ENCODE measurements at places on chromosomes 4 and X.

DNA sequence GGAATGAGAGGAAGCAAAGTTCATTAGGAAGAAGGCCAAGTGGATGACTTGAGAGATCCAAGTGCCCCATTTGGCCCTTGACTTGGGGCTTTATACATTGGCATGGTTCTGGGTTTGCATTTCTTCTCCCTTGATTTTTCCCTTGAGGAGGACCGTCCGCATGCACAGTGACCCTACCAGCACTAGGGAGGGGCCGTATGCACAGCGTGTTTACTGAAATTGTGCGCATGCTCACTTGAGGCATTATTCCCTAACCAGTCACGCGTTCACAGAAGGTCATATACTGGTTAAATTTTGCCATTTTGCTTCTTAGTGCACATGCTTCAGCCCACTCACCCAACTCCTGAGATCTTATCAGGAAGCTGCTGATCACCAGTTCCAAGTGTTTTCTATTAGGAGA lies 35.1 kb downstream of the PAGE2 start:
- no peak for DNase-seq

DNA sequence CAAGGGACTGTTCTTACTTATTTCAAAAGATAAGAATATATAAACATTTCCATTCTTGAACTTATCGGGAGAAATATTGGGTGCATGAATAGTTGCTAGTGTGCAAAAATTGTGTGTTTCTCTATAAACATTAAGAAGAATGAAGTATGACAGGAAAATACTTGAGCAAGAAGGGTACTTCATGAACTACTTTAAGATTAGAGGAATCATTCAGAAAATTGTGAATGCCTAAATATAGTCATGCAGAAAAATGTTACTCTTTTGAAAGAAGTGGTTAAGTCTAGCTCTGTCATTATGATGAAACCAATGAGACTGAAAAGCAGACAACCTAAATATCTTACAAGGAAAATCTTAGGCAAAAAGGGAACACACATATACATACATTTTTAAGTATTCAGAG lies 207.8 kb upstream of the PCDH18 start:
- no peak for DNase-seq

DNA sequence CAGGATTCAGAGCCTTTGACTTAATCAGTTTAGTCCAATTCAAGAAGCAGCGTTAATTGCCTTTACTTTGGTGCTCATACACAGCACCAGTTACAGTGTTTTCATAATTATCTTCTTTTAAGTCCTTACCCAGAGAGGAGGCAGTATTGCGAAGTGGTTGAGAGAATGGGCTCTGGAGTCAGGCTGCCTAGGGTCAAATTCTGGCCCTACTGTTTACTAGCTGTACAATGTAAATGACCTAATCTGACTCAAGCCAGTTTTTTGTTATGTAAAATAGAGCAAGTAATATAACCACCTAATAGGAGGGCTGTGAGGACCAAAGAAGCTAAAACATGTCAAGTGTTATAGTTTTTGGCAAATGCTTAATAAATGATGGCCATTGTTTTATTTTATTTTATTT lies 27.6 kb downstream of the WDR44 start:
- DNase-seq = no peak

DNA sequence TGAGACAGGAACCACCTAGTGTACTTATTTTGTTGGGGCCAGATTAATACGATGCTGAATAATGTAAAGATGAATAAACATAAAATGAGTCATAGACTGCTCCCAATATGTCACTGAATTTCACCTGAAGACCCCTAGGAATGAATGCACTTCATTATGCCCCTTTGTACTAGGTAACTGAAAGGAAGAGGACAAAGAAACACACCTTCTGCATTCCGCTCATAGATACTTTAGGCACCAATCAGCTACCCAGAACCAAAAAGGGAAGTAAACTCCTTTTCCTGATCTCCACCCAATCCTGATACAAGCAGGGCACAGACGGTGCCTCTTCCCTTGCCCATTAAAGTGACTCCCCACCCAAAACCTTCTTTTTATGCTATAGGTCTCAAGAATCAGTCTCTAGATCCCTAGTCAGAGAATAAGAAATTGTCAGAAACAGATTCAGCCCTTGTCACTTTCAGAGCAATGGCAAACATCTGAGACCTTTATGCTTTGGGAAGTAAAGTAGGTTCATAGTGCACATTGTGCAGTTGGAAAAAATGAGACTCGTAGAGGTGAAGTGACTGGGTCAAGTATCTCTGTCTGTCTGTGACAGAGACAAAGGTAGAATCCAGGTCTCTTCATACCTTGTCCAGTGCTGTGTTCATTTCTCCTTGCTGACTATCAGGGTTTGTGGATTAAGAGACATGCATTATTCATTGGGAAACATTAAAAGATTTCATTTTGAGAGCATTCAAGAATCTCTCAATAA lies 2.3 kb downstream of the GPR174 start:
- no peak for DNase-seq

- no peak for DNase-seq
Observed at GRCh38 chr4:99921174-99921573, 25.2 kb downstream of the DNAJB14 start.
